ENCODE measurements at places on chromosomes 7 and 10.
A peak's percentile ranks its signal among the peaks of the same experiment; 100 is the strongest.

DNA sequence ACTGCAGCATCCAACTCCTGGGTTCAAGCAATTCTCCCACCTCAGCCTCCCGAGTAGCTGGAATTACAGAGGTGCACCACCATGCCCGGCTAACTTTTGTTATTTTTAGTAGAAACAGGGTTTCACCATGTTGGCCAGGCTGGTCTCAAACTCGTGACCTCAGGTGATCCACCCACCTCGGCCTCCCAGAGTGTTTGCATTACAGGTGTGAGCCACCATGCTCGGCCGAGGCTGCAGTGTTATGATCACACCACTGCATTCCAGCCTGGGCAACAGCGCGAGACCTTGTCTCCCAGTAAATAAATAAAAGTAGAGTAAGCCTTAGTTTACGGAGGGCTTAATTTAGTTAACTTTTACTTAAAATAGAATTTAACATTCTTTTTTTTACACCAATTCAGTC is 23.7 kb upstream of the IGF2BP3 start:
- no peak for DNase-seq

DNA sequence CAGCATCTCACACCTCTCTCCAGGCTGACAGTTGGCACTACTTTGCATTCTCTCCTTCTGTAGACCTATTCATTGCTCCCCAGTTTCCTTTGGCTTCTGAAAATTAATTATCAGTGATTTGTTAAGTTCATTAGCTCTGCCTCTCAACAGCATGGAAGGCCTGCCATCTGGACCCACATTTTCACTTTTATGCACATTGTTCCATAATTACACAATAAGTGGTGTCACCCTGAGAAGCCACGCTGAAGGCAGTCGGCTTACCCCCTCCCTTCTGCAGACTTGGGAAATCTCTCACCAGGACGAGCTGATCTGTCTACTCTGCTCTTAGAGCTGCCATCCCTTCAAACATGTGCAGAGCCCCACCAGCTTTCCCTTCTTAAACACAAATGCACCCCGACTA is 64.7 kb downstream of the SLIT1 start:
- DNase-seq = no peak

GRCh38 chr10:1631282-1631681 is 106.0 kb downstream of the ADARB2 start:
- DNase-seq = peak; percentile 7

DNA sequence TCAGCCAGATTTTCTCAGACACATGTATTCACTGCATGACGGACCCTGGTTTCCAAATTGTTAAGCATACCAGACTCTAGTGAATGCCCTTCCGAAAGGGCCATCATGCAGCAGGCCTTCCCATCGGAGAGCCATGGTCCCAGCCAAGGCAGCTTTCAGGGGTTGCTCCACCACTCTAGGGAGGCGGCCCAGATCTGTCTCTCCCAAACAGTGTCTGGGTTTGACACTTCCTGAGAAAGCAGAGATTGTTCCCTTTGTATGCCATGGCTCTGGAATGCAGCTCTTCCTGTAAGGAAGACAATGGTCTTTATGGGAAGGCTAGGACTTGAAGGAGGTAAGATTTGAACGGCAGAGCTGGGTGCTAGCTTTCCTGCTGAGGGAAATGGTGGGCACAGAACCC is 178.8 kb upstream of the BMPER start:
- DNase-seq = no peak

- DNase-seq = no peak
These were observed 21.3 kb downstream of the CCDC71L start for GRCh38 chr7:106639476-106640334.

DNA sequence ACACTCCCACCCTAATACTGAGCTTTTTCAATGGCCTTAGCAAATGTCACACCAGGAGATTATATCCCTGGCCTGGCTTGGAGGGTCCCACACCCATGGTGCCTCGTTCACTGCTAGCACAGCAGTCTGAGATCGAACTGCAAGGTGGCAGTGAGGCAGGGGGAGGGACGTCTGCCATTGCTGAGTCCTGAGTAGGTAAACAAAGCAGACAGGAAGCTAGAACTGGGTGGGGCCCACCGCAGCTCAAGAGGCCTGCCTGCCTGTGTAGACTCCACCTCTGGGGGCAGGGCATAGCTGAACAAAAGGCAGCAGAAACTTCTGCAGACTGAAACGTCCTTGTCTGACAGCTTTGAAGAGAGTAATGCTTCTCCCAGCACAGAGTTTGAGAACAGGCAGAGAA is 338.9 kb upstream of the MBL2 start:
- DNase-seq = no peak

DNA sequence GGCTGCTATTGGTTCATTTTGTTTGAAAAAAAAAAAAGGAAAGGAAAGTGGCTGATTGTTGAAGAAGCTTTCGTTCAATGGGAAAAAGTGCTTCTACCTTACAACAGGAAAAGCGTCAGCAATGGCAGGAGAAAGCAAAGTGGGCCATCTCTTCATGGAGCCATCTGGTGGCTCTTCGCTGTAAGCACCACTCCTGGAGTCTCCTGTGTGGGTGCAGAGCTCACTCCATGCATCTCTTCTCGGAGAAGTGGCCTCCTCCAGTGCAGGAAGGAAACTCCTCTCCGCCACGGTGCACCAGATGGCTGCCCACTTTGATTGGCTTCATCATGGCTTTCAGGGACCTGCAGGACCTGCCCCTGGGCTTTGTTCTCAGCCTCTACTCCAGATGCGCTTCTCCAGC is 250.9 kb downstream of the PTEN start:
- peak; percentile 27 for DNase-seq

DNA sequence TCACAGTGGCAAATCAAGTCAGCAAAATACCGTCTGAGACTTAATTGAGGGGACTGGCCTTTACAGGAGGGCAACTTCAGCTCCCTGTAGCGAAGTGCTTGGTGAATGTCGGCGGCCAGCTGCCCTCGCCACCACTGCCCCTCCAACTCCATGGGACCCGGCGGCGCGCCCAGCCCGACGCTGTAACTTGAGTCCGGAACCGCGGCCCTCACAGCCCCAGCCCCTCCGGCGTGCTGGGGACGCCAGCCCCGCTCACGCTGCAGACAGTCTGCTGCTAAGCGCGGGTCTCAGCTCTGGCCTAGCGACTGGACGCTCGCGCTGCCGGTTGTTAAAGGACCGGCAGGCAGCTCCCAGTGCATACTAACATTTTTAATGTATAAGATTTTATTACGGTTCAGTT is 113.4 kb upstream of the NUPR2 start:
- no peak for DNase-seq

GRCh38 chr7:81690251-81690650 is 79.6 kb downstream of the HGF start:
- no peak for DNase-seq

DNA sequence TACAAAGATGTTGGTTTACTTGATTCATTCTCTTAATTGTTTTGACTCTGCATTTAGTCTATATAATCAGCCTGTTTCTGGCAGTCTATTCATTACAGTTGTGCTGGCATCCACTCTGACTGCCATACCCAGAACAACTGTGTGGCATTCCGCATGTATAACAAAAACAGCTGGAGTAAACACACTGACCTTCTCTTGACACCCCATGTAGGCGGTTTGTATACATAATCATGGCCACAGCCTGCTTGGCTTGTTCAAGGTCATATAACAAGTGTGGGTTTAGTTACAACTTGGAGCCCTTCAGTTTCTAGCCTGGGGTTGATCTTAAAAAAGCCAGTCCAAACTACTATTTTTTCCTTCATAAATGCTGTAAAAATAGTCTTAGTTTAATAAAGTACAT is 70.9 kb downstream of the MBL2 start:
- no peak for DNase-seq

DNA sequence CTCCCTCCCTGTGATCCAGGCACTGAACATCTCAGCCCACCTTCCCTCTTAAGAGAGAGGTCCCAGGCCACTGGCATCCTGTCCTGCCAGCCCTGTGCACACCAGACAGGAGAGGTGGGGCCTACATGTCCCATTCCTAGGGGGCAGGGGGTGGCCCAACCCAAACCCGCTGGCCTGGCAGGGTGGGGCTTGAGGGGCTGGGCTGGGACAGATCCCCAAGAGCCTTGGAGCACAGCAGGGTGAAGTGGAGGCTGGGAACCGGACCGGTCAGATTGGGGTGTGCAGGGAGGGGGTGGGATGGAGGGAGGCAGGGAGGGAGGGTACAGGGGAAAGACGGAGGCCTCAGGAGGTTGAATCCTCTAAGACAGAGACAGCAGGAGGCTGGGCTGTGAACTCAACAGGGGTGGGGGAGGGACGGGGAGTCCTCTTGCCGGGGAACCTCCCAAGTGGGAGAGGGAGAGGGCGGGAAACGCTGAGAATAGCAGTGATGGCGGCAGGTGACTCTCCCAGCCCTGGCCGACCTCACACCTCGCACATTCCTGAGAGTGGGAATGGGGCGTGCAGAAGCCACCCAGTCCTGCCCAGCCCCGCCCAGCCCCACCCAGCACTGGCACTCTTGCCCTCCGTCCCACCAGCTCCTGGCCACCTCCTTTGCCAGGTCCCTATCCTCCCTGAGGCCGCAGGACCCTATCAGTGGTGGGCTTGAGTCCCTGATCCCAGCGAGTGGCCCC is 6.7 kb downstream of the TSC22D4 start:
- DNase-seq = no peak

GRCh38 chr10:31749981-31750840 is 178.4 kb downstream of the ARHGAP12 start:
- peak; percentile 86 for DNase-seq

DNA sequence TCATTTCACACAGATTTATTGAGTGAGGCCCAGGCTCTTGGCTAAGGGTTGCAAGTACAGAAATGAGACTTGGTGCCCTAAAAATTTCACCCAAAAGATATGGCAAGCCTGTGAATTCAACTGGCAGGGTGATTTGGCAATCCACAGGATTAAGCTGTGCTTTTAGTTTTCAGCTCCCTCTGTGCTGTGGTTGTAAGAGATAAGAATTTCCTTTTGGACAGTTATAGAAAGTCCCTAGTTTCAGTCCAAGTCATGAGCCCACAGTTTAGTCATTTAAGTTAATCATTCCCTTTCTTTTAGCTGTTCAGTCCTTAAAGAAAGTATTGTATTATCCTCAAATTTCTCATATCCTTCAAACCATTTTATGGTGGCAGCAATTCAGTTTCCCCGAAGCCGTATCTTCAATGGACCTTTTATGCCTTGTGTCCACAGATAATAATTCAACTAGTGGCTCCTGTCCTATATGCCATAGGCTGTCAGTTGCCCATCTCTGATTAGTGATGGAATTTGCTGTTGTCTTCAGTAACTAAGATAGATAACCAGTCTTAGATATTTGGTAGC is 73.4 kb upstream of the NAMPT start:
- DNase-seq = no peak

DNA sequence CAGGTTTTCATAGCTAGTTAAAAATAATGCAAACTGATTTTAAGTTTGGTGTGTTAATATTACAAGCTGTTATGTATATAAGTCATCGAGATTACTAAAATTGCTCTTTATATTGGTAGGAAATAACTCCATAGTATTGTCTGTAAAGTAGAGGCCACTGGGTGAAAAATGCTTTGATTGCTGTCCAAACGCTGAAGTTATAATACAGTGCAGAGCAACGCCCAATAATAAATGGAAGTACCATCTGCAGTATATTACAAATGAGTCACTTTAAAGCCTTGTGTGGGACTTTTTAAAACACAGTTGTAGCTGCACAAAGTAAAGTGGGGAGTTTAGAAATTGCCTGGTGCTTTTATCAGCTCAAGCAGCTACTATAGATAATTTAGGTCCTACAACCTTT is 196.1 kb downstream of the NXPH1 start:
- DNase-seq = no peak

All from NCI-H1105 treated with DMSO at 0.1 percent for 48 hours (cell line).